ENCODE measurements at places on chromosomes 12 and 14.

GRCh38 chr14:43896044-43896443 lies 611.0 kb downstream of the FSCB start:
- no peak for DNase-seq

DNA sequence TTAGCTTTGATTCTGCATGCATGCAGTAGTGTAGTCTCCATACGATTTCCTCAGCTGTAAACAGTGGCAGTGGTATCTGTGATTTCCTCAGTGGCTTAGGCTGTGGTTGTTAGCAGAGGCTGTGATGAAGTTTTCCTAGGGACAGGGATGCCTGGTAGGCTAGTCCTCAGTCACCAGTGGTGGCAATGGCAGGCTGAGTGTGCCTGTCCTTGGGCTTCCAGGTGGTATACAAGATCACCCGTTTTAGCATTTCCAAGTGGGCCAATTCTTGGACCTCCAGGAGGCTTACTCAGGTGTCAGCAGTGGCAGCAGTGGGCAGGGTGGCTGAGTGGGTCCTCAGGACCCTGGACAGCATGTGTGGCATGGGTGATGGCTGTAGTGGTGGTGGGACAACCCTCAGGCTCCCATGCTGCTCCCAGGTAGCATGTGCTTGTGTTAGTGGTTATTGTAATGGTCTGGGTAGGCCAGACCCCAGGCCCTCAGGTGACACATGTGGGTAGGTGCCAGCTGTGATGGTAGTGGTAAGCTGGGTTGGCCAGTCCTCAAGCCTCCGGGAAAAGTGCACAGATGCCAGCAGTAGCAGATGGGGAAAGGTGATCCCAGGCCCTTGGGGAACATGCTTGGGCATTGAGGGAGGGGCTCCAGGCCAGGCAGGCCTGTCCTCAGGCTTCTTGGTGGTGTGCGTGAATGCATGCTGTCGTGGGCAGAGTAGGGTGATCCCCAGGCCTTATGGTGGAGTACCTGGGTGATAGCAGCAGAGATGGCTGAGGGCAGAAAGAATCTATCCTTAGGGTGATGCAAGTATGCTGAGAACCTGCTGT lies 146.5 kb downstream of the PAPOLA start:
- DNase-seq: no peak

DNA sequence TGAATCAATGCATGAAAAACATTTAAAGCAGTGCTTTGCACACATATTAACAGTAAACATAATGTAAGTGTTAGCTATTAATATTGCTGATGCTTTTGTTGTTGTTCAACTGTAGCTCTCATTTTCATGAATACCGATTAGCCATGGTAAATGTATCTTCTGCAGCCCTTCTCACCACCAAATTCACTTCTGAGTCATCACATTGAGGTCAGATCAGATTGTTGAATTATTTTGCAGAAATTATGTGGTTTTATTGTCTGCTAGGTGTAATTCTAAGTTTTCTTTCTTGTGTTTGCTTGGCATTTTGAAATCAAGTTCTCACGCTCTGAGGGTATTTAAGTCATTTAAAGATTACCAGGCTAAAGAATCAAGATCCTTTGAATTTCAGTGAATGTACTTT lies 74.6 kb downstream of the AKAP6 start:
- no peak for DNase-seq

GRCh38 chr12:122309564-122310121 lies 43.3 kb upstream of the VPS33A start:
- DNase-seq: no peak

DNA sequence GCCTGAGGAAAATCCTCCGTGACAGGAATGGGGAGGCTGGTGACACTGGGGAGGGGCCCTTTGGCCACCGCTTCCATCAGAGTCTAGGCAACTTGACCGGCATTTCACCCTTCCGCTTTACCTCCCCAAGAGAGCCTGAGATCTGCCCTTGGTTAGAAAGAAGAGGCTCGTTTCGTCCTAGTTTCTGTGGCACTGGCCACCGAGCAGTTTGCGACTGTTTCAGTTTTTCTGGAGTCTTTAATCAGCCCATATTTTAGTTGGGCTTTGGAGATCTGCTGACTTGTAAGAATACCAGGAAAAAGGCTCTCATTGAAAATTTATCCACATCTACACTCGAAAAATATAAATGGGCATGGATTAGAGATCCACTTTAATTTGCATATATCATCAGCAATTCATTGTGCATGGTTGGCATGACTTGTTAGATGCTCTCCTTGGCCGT lies 414 bp upstream of the ANKS1B start:
- DNase-seq: peak; percentile 17

- DNase-seq: peak; percentile 89
These were observed 823 bp upstream of the SMARCC2 start for GRCh38 chr12:56189918-56190694.

GRCh38 chr12:121970581-121971300 lies 50.9 kb upstream of the BCL7A start:
- no peak for DNase-seq

- no peak for DNase-seq
These were observed 1.5 kb upstream of the KRT7 start for GRCh38 chr12:52231305-52232202.

- DNase-seq: no peak
These were observed 50.4 kb upstream of the RIN3 start for GRCh38 chr14:92463141-92463540.

DNA sequence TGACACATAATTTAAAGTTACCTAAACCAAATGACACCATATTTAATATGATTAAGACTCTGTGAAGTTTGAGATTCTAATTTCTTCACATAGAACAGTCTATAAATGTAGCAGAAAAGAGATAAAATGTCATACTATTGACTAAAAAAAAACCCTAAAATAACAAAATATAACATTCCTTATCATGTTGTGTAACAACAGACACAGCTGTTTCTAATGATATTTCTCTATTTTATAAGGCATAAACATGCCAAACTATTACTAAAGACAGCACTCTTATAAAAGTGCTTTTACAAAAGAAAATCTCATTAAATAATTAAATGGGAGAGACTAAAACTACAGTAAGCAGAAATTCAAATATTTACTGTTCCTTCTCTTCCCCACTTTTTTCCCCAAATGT lies 49.4 kb downstream of the NOVA1 start:
- peak; percentile 41 for DNase-seq

GRCh38 chr12:64085996-64086395 lies 136.1 kb downstream of the KICS2 start:
- DNase-seq: peak; percentile 57

- peak; percentile 81 for DNase-seq
These were observed 15.1 kb downstream of the NAV3 start for GRCh38 chr12:77845831-77846230.

DNA sequence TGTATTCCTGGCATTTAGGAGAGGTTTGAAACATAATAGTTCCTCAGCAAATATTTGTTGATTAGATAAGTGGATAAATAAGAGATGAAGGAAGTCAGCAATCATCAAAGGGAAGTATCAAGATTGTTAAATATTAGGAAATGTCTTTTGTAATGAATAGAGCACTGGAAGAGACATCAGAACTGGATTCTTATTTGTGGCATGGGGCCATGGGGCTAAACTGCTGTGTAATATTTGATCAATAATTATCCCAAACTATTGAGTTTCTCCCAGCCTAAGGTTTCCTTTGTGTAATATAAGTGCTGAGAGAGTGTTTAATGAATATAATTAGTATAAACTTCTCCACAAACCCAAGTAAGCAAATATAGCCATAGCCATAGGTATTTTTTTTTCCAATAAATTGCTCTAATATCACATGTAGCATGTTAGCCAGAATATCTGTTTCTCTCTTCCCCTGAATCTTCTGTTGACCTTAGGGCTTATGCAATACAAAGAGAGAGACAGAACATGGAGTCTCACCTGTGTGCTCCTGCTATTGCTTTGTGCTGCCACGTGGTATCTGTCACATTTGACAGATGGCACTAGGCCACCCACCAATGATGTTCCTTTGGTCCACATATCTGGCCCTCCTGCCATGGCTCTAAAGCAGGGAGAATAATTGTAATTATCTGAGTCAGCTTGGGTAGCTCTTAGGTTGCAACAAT lies 658.7 kb downstream of the SOX5 start:
- DNase-seq: no peak

- DNase-seq: no peak
These were observed 404.6 kb downstream of the MED13L start for GRCh38 chr12:115872919-115873357.

DNA sequence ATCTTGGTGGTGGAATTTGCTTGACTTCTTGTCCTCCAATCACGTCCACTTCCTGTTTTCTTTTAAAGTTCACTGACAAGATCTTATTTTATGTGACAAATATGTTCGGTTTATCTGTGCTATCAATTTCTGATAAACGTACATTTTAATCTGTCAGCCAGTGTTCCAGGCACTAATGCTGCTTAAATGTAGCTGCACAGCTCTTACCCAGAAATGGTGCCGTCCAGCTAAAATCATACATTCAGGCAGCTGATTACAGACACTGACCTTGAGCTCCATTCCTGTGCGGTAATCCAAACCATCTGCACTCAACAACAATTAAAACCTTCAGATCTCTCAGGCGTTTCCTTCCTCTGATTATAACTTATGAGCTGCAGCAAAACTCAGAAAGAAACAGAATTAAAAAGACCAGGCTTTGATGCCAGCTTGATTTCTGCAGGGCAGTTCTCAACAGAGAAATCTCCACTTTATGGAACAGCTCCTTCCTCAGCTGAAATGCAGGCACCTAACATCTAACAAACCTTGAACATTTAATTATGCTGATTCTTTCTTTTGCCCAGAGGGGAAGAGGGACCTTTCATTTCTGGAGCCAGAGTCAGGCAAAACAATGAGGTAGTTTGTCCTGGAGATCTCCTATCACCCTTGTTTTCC lies 26.4 kb upstream of the RASSF3 start:
- DNase-seq: peak; percentile 44

DNA sequence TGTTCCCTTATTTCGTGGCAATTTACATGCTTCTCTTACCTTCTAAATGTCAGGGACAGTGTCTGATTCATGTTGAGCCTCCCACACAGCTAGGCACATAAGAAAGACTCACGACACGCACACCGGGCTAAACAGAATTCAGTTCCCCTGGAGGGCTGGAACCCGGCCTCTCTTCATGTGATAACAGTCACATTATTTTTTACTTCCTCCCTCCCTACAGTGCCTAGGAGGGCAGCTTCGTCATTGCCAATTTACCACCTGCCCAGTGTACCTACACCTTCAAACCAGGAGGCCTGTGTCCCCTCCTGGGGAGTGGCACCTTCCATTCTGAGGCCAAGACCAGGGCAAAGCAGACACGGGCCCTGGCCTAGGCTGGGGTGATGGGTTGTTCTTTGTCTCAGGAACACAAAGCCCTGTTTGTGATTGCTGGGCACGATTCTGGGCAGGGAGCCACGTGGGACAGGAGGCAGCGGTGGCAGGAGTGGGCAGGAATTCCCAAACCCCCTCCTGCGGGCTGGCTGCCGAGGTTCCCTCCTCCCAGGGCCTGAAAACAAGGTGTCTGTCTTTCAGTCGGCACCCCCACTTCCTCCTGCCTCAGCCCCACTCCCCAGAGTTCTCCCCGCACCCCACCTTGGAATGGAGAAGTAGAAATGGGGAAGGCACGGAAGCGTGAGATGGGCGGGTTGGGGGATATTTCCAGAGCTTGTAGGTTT lies 6.8 kb upstream of the RASAL1 start:
- no peak for DNase-seq

DNA sequence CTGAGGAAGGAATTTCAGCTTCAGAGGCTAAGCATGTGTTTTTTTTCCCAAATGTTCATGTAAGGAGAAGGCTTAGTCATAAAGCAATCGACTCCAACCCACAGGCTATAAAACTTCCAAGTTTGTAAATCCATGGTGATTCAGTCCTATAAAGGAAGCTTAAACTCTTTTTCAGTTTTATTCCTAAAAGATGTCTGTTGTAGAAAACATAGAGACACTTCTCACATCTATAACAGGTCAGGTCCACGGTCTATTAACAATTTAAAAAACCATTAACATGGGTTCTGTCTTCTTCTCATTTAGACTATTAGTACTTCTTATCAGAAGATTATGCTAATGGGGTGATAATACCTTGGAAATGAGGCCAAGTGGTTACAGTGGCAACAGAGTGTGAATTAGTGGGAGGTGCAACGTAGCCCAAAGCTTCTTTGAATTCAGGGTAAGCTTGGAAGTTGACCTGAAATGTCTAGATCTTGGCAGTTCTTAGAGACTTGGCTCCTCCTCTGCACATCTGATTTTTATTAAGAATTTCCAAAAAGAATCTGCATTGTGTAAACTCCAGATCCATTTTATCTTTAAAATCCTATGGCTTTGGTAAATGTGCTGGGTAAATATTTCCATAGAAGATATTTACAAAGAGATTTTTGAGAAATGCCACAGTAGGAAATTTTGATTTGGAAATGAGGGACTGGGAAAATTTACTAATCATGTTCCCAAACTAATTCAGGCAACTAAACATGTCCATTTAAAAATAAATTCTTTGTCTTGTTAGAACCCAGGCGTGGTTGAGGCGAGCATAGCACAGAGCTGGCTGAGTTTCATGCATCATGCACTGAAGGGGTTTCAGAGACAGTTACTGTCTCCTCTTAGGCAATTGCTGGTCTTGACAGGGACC lies 86.4 kb downstream of the EML1 start:
- peak; percentile 92 for DNase-seq

GRCh38 chr12:61915420-61915819 lies 344.8 kb upstream of the USP15 start:
- no peak for DNase-seq

DNA sequence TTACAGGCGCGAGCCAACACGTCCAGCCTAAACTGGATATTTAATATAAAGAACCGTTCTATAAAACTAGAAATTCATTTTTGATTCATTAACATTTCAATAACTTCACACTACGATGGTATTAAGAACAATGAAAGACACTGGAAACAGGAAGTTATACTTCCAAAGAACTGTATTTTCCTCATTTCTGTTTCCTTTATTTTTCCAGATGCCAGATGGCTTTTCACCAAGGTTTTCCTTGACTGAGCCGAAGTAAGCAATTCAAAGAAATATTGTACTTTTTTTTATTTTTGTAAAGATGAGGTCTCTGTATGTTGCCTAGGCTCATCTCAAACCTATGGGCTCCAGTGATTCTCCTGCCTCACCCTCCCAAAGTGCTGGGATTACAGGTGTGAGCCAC lies 28.2 kb downstream of the EEA1 start:
- no peak for DNase-seq

DNA sequence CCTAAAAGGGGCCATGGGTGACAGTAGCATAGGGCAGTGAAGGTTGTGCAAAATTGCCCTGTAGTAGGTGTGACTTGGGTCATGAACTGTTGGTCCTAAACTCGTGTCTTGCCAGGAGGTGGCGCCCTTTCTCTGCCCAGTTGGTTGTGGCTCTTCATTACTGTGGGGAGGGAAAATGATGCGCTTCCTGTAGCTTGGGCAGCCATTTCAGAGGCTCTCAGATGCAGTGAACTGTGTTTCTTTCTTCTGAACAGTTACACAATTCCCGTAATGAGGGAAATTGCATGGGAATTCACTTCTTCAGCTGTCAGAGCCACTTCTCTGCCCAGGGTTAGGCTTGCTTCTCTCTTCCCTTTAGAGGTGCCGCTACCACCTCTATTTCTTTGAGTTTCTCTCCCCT lies 148.1 kb upstream of the NRXN3 start:
- DNase-seq: peak; percentile 45

DNA sequence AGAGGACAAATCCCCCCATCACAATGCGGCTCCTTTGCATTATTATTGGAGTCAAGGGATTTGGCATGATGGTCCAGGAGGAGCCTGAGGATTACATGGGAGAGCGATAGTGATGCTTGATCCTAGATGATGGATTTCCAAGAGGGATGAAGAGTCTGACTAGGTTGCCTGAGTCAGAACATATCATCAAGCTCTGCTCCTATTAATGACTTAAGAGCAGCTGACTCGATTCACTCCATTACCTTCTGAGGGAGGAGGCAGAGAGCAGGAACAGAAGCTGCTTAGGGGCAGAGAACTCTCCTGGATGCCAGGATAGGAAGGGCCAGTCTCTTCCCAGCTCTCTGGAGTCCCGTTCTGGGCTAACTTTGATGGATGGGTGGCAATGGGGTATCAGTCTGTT lies 54.0 kb upstream of the CISTR start:
- DNase-seq: no peak

Data from fibroblast of the aortic adventitia (primary cell).